ENCODE measurements at places on chromosomes 7 and 10.
A peak's percentile ranks its signal among the peaks of the same experiment; 100 is the strongest.

- no peaks in the 10 kb centered on the region for H3K4me1 ChIP-seq
- no peak overlapping the region for H3K27ac ChIP-seq
- peaks cover 8% of the 10 kb centered on the region for H3K36me3 ChIP-seq
These were observed 125.9 kb upstream of the PPIF start for GRCh38 chr10:79221110-79222051.

- H3K27ac ChIP-seq: no peak overlapping the region
- peaks cover 17% of the 10 kb centered on the region for H3K4me1 ChIP-seq
- no peaks in the 10 kb centered on the region for H3K27me3 ChIP-seq
- H3K4me3 ChIP-seq: no peak overlapping the region
- no peaks in the 10 kb centered on the region for H3K36me3 ChIP-seq
- no peak for DNase-seq
These were observed 37.4 kb upstream of the TMEM106B start for GRCh38 chr7:12173671-12174070.

- no peaks in the 10 kb centered on the region for H3K36me3 ChIP-seq
- H3K4me3 ChIP-seq: no peak overlapping the region
- H3K4me1 ChIP-seq: no peaks in the 10 kb centered on the region
These were observed 191.8 kb downstream of the TNS3 start for GRCh38 chr7:47389923-47390630.

DNA sequence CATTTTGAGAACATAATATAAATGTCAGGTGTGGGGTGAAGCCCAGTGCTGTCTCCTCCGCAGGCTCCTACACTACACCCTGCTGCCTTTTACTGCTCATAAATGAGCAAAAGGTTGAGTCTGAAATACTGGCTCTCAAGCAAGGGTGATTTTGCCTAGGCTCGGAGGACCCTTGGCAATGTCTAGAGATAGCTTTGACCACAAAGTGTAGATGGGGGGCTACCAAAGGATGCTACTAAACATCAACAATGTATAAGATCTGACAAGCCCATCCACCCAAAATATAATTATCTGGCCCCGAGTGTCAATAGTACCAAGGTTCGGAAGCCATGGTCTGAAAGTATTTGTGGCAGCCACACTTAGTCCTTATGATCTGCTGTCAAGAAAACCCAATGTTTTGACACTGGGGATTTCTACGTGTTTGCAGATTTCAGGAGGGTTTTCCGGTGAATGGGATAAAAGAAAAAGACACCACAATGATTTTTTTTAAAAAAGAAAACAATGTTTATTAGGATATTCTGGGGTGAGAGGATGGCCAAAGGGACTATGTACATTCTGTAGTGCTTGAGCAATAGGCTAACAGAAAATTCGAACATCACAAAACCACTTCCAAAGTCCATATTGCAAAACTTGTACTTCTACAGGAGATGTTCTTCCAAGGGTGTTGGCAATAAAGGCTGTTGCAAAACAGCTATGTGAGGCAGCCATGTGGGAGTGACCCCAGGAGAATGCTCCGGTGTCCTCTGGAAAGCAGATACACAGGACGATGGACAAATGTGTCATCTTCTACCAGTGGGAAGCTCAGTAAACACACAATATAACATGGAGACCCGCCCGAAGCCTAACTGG, 216.3 kb downstream of the GFRA1 start:
- H3K36me3 ChIP-seq: no peaks in the 10 kb centered on the region
- no peak for DNase-seq
- H3K4me1 ChIP-seq: no peaks in the 10 kb centered on the region
- H3K27me3 ChIP-seq: no peaks in the 10 kb centered on the region
- H3K4me3 ChIP-seq: no peak overlapping the region

DNA sequence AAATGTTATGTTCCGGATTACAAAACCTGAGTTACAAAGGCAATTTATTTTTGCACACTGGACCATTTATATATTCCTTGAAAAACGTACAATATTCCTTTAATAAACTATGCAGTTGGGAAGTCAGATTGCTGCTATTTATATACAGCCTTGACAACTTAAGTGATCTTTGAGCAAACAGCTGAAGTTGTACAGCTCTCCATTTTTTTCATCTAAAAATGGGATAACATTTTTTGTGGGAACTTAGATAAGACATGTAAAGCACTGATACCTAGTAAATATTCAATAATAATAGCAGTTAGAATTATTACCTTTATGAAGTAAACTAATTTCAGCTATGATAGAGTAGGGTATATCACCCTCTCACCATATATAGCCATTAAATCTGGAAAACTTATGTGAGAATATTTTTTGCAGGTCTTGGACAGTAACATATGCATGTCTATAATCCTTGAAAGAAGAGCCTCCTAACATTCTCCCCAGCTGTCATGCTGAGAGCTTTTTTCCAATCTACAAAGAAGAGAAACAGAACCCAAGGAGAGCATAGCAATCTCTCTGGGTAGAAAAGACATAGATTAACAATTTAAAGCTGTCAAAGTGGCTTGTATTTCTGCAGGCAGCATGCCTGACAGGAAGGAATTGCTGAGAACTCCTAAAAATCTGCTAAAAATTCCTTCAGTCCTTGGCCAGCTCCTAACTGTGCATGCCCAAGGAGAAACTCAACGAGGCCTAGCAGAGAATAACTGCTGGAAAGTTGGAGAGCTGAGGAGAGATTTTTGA, 326.0 kb downstream of the CRPPA start:
- no peak overlapping the region for H3K27ac ChIP-seq
- H3K27me3 ChIP-seq: no peaks in the 10 kb centered on the region
- H3K4me3 ChIP-seq: no peak overlapping the region
- DNase-seq: no peak

GRCh38 chr7:42485301-42485766, 248.3 kb upstream of the GLI3 start:
- H3K27me3 ChIP-seq: no peaks in the 10 kb centered on the region
- H3K27ac ChIP-seq: no peak overlapping the region
- no peak for DNase-seq

DNA sequence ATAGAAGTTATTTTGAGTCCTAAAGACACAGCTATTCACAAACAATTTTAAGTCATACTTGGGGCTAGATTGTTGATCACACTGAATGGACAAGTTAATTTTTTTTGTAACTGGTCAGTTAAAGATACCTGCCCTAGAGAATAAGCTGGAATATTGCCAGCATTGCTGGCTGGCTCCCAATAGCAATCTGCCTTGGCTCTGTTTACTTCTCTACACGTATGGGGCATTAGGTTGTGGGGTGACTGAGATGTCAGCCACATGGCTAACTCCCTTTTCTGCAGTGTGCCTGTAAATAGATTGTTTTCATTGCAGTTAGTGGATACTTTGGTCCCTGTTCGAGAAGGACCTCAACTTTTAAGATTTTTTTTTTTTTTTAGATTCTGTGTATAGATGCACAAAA, 128.2 kb downstream of the SEMA3E start:
- no peak overlapping the region for H3K4me3 ChIP-seq
- no peak overlapping the region for H3K27ac ChIP-seq
- no peak for DNase-seq

- H3K27me3 ChIP-seq: no peaks in the 10 kb centered on the region
- H3K27ac ChIP-seq: no peak overlapping the region
- no peak for DNase-seq
- no peaks in the 10 kb centered on the region for H3K36me3 ChIP-seq
- no peak overlapping the region for H3K4me3 ChIP-seq
These were observed 13.1 kb upstream of the CPA1 start for GRCh38 chr7:130367088-130367755.

DNA sequence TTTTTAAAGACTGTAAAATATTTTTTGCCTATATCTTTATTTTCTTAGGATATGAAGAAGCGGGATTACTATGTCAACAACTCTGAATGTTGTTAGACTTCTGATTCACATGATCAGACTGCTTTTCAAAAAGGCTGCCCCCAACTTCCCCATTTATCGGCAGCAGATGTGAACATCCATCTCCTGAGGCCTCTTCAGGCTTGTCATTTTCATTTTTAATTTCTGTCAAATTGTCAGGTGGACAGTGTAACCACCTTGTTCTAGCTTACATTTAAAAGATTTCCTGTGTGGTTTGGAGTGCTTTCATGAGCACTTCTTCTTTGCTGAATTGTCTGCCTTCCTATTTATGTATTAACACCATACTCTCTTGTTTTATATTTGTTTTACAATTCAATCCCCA, 78.8 kb upstream of the GSDME start:
- H3K4me3 ChIP-seq: peak overlapping the region; percentile 4
- H3K27ac ChIP-seq: no peak overlapping the region
- DNase-seq: no peak
- peaks cover 17% of the 10 kb centered on the region for H3K4me1 ChIP-seq
- no peaks in the 10 kb centered on the region for H3K27me3 ChIP-seq

DNA sequence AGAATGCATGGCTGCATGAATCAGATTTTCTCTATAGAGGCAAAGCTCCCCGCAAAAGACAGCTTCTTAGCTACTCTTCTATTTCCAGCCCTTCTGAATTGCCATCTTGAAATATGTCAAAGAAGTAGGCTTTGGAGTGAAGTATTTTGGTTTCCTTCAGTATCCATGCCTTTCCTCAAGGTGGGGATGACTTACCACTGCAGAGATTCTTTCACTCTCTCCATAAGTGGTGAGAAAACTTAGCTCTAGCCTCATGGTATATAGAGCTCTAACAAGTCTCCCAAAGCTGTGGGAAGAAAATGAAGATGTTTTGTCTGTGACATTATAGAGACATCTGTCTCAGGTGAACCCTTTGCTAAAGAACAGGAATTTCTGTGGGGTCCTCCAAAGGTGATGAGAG, 89.6 kb upstream of the ITGB1 start:
- no peak overlapping the region for H3K4me3 ChIP-seq
- H3K27ac ChIP-seq: no peak overlapping the region
- no peak for DNase-seq
- H3K27me3 ChIP-seq: no peaks in the 10 kb centered on the region

- no peak overlapping the region for H3K27ac ChIP-seq
- no peaks in the 10 kb centered on the region for H3K36me3 ChIP-seq
- H3K4me1 ChIP-seq: no peaks in the 10 kb centered on the region
- DNase-seq: no peak
- no peak overlapping the region for H3K4me3 ChIP-seq
These were observed 689.0 kb upstream of the FZD8 start for GRCh38 chr10:36331121-36331520.

DNA sequence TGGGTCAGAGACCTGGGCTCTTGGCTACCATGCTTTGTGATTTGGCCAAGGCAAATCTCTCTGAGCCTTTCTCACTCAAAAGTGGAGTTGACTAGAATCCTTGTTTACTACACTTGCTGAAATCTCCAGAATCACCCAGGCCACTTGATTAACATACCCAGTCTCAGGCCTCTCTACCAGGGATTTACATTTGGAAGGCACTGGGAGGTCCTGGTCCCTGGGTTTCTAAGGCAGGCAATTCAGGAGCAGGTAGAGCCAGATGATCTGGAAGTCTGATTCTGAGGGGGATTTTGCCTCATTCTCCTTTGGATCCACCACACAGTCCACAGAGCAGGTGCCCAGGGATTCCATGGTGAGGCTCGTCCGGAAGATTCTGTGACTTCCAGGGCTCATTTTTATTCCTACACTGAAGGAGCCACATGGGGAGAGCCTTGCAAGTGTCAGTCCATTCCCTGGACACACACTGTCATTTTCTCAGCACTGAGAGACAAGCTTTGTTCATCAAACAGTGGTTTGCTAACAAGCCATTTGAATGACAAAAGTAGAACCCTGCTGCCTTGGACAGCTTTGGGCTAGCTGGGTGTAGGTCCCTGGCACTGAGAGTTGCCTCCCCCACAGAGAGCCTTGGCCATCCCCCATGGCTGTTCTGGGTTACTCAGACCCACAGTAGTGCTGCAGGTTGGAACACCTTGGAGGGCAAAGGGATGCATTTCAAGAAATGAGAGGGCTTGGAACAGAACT, 74.2 kb downstream of the NOC3L start:
- no peak overlapping the region for H3K27ac ChIP-seq
- H3K4me1 ChIP-seq: no peaks in the 10 kb centered on the region
- no peaks in the 10 kb centered on the region for H3K27me3 ChIP-seq
- H3K4me3 ChIP-seq: no peak overlapping the region
- H3K36me3 ChIP-seq: no peaks in the 10 kb centered on the region

GRCh38 chr7:22726345-22726906, 574 bp upstream of the IL6 start:
- peaks cover 4% of the 10 kb centered on the region for H3K4me1 ChIP-seq
- DNase-seq: peak; percentile 11
- H3K4me3 ChIP-seq: no peak overlapping the region
- H3K27ac ChIP-seq: no peak overlapping the region

DNA sequence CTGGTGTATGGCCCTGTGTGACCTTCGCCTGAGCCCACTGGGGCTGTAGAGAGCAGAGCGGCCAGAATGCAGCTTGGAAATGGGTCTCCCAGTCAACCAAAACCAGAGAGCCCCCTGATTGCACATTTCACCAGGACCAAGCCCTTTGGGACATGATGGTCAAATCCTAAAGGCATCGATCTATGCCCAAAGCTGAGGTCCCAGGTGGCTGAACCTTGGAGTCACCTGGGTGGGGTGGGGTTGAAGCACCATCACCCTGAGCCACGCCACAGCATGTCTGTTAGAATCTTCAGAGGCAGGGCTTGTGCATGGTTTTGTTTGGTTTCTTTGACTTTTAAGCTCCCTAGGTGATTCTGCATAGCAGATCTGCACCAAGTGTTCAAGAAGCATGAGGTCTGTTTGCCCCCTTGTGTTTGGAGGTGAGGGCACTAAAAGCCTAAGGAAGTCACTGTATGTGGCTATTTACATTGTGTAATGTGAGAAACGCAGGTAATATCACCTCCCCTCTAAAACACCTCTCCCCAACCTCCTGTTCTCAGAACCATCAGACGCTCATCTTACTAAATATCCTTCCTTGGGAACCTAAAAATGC, 9.6 kb downstream of the PKD1L1 start:
- no peaks in the 10 kb centered on the region for H3K4me1 ChIP-seq
- no peak overlapping the region for H3K4me3 ChIP-seq
- no peak for DNase-seq
- no peaks in the 10 kb centered on the region for H3K36me3 ChIP-seq

- no peaks in the 10 kb centered on the region for H3K36me3 ChIP-seq
- DNase-seq: no peak
- peaks cover 18% of the 10 kb centered on the region for H3K27me3 ChIP-seq
- no peak overlapping the region for H3K4me3 ChIP-seq
- H3K4me1 ChIP-seq: peaks cover 3% of the 10 kb centered on the region
These were observed 68.0 kb upstream of the PAX2 start for GRCh38 chr10:100677290-100677945.

GRCh38 chr10:66917104-66917503, 8.7 kb upstream of the LRRTM3 start:
- H3K27ac ChIP-seq: no peak overlapping the region
- H3K36me3 ChIP-seq: no peaks in the 10 kb centered on the region
- H3K27me3 ChIP-seq: no peaks in the 10 kb centered on the region
- no peak for DNase-seq
- H3K4me3 ChIP-seq: no peak overlapping the region

DNA sequence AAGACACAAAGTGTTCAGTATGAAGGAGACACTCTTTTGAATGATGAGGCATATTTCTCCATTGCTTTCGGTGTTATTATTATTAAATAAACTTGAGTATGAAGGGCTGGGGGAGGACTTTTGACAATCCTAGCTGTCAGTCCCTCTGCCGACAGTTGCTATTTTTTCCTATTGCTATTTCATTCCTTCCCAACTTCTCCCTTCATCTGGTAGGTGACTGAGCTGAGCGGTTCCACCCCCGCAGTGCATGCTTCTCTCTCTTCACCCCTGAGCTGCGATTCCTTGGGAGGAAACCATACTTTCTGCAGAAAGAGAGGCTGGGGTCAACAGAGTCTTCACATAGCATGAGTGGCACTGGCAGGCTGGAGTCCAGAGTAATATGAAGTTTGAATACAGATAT, 261.2 kb upstream of the TAC1 start:
- no peak overlapping the region for H3K4me3 ChIP-seq
- H3K27me3 ChIP-seq: peaks cover 7% of the 10 kb centered on the region
- no peak overlapping the region for H3K27ac ChIP-seq
- no peaks in the 10 kb centered on the region for H3K36me3 ChIP-seq
- DNase-seq: no peak
- no peaks in the 10 kb centered on the region for H3K4me1 ChIP-seq

Measured in effector memory CD4-positive, alpha-beta T cell (primary cell).